T-helper 1 cell (primary cell): ENCODE measurements at places on chromosomes 12 and 14.

DNA sequence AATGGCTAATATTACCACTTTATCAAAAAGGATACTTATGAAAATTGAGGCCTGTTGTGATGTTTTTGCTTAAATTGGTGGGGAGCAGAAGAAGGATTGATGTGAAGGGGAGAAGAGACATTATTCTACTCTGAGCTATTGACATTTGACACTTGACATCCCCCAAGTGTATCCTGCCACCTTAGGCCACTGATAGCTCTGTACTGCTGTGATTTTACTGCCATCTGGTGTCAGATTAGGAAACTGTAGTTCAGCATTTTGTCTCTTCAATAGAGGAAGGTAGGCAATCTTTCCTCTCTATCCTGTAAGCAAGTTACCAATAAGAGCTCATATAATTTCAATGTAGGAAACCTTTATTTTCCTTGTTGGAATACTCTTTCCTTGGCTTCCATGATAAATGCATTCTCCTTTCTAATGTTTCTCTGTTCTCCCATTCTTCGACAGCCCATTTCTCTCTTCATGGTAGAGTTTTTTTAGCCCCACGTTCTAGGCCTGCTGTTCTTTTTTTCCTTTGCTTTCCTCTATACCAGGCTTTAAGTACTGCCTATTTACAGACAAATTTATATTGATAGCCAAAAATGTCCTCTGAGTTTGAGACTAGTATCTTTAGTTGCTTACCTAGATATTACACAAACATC lies 46.3 kb downstream of the PPHLN1 start:
- no peak for DNase-seq

DNA sequence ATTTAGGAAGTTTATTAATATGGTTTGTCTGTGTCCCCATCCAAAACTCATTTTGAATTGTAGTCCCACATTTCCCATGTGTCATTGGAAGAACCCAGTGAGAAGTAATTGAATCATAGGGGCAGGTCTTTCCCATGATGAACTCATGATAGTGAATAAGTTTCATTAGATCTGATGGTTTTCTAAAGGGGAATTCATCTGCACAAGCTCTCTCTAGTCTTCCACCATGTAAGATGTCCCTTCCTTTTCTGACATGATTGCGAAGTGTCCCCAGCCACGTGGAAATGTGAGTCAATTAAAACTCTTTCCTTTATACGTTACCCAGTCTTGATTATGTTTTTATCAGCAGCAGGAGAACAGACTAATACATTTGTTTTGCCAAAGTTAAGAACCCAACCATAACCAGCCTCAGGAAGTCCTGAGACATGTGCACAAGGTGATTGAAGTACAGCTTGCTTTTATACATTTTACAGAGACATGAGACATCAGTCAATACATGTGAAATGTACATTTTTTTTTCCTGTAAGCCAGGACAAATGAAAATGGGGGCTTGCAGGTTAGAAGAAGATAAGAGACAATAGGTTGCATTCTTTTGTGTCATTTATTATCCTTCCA lies 1136.7 kb downstream of the TMEM121 start:
- DNase-seq, result no peak

GRCh38 chr12:99983456-99984258 lies 1.1 kb downstream of the ANKS1B start:
- no peak for DNase-seq

DNA sequence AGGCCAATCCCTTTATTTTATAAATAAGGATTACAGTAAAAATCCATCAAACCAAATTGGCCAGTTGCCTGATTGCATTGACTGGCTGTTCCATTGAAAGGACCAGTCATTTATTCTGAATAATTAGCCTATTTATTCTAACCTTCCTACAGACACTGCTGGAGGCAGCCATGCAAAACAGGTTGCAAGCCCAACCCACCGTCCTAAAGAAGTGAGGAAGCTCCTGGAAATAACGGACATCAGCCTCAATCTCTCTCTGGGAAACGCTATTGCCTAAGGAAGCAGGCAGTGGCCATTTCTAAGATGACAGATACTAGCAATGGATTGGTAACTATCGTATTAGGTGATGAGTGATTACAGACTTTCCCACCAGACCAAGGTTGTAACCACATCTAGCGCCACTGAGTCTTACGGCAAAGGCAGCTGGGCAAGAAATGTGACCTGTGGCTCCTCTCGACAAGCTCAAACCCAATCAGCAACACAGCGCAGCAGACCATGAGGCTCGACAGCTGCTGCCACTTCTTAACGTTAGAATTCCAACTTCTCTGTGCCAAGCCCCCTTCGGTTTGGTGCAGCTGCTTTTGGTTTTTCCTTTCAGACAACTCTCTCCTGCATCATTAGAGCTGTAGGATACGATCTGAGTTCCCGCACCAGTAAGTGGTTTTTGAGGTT lies 134.2 kb downstream of the KCNK10 start:
- no peak for DNase-seq

- DNase-seq, result no peak
Measured at GRCh38 chr12:40742041-40742440, 49.8 kb downstream of the CNTN1 start.
